ENCODE measurements at places on chromosomes 16 and 17.

DNA sequence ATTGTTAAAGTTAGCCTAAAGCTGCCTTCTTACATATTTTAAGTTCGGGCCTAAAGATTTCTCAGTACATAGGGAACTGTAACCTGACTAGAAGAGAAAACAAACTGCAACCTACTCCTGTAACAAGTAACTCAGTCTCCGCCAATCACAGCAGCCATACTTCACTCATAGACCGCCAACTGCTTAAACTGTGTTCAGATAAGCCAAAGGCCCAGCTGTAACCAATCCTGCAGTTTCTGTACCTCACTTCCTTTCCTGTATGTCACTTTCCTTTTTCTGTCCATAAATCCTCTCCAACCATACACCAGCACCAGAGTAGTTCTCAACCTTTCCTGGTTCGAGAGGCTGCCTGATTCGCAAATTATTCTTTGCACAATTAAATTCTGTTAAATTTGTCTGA, 41.5 kb downstream of the GLG1 start:
- no peak for DNase-seq

DNA sequence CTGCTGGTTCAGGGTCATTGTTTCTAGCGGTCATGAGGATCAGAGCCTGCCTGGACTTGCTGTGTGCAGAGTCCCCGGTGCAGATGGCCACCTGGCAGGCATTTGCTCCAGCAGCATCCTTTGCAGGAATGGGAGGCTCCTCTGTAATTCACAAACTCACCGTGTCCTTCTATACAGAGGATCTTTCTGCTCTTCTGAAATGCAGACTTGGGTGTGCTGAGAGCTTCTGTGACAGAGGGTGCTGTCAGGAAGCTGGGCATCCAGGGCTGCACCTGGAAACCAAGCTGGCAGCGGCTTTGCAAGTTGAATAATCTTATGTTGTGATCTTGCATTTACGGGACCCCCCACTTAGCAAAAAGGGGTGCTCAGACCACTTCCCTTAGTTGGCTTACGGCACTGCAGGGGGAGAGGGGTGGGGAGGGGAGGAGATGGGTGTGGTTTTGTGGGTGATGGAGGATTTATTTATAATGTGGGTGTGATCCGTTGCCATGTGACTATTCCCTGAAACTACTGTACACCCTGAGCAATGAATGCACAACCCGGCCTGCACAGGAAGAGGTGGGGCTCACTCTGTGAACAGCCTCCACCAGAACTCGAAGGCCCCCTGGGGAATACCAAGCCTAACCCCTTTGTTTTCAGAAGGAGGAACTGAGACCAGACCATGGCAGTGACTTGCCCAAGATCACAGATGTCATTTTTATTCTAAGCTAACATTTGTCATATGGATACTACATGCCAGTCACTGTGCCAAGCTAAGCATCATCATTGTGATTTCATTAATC, 178.3 kb downstream of the PRKCB start:
- no peak for DNase-seq

- no peak for DNase-seq
Measured at GRCh38 chr16:67451704-67452435, 20.9 kb downstream of the HSD11B2 start.

DNA sequence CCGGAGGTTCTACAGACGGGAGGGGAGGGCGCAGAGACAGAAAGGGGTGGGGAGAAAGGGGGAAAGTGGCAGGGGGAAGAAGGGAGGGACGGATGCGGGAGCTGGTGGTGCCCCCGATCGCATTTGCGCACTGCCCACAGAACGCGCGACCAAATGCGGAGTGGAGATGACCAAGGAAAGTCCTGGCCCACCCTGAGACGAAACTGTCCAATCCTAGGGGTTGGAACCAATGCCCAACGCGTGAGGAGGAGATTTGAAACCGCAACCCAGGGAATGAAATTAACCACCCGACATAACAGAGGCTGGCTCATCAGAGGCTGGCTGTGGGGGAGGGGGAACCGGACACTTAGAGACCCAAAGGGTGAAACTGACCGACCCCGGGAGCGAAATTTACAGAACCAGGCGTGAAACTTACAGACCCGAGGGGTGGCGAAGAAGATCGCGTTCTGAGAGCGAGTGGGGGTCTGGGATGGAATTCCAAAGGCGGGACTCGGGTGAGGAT, 1.4 kb downstream of the HES7 start:
- no peak for DNase-seq

- no peak for DNase-seq
Measured at GRCh38 chr16:88359008-88359407, 23.8 kb upstream of the ZNF469 start.

GRCh38 chr16:2927010-2927646, 15.4 kb downstream of the FLYWCH1 start:
- DNase-seq: peak; percentile 73

DNA sequence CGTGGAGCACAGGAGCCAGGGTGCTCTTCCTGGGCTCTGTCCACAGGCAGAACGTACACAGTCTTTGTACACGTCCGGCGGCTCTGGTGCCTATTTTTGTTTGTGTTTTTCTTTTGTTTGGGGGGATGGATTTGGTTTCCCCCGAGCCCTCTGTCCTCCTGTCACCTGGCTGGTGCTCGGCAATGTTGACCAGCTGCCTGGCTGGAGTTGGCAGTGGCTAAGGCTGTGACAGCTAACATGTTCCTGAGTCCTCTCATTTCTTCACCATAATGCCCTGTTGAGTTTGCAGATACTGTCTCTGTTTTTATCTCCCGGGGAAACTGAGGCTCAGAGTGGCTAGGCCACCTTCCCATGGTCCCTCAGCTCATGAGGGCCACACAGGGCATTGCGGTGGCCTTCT, 25.7 kb downstream of the MAPT start:
- DNase-seq: no peak
